Esophagus muscularis mucosa (tissue), 4 donors: ENCODE measurements at places on chromosomes 13 and 19.

- DNase-seq = no peak
Measured at GRCh38 chr13:79987761-79988160, 353.2 kb downstream of the SPRY2 start.

- no peak for DNase-seq
Measured at GRCh38 chr19:7788178-7788932, 25.3 kb downstream of the CLEC4M start.

DNA sequence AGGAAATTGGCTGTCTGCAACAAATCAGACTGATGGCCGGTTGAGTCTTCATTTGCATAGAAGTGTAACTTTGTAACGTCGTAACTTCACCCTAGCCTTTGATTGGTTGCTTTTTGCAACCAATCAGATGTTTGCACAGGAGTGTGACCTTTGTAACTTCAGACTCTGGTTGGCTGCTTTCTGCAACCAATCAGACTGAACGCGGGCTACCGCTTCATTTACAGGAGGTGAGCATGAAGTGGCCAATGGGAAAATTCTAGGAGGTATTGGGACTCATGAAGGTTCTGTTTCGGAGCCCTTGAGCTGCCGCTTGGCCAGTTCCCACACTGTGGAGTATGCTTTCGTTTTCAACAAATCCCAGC is 441 bp upstream of the ZNF559 start:
- DNase-seq = no peak

DNA sequence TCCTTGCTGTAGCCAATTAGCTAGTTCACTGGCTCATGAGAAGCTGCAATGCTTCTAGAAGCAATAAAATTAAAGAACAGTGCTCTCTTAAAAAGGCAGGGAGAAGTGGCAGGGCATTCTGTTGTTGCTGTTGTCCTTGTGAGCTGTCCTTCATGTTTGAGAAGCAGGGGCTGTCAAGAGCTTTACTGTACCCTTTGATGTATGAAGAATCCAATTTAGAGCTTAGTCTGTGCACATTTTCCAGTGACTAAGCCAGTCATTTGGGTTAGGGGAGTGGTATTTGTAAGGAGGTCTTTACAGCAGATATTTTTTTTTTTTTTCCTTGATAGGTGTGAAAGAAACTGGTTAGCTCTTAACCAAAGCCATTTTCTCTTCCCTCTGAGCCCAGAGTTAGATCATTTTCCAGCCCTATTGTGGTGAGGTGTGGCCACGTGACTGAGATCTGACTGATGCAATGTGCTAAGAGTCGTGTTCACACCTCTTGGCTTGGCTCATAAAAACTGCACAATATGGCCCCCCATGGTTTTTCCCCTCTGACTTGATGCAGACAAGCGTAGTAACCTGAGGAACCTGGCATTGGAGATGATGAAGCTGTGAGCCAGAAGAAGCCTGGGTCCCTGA is 309.6 kb upstream of the TMTC4 start:
- DNase-seq = no peak

- no peak for DNase-seq
Measured at GRCh38 chr13:73556902-73557301, 498.1 kb downstream of the KLF5 start.

- DNase-seq = no peak
Measured at GRCh38 chr13:60453490-60453889, 56.5 kb downstream of the TDRD3 start.

GRCh38 chr19:35915443-35915842 is 7.3 kb upstream of the TYROBP start:
- DNase-seq = no peak

DNA sequence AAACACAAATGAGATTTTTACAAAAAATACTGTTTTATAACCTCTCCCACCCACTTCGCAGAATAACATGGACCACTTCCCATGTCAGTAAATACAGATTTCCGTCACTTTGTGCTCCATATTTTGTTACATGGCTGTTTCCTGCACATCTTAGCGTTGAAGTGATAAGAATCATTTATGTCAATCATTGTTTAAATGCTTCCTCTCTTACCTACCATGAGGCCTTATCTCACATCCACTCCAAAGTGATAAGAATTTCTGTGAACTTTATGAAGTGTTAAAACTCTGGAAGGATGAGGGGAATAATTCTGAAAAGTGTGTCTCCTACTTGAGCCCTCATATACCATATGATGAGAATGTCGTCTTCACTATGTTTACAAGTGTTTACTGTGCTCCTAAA is 36.6 kb upstream of the IL17D start:
- DNase-seq = no peak

DNA sequence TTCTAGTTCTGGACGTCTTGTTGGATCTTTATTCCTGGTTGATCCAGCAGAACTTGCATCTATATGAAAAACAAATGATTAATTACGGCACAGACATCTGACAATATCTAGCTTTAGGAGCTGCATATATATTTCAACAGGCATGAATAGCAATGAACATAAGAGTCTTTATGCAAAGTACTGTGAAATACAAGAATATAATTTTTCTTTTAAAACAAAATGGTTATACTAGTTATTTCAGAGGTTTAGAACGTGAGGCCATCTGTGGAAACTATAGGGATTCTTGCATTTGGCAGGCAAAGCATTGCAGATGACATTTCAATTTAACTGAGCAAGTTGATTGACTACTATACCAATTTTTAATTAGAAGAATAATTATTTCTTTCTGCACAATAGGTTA is 40.5 kb downstream of the EFNB2 start:
- no peak for DNase-seq

GRCh38 chr19:38274739-38275138 is 10.4 kb downstream of the SPINT2 start:
- DNase-seq = no peak

GRCh38 chr19:12801466-12802266 is at the start of the genes PRDX2 and THSD8:
PRDX2 (minus strand) TSS chr19:12801800; CDS start chr19:12801261, 539 bp downstream.
THSD8 (plus strand) TSS chr19:12802069; CDS start chr19:12802072, 3 bp downstream.
- no peak for DNase-seq

DNA sequence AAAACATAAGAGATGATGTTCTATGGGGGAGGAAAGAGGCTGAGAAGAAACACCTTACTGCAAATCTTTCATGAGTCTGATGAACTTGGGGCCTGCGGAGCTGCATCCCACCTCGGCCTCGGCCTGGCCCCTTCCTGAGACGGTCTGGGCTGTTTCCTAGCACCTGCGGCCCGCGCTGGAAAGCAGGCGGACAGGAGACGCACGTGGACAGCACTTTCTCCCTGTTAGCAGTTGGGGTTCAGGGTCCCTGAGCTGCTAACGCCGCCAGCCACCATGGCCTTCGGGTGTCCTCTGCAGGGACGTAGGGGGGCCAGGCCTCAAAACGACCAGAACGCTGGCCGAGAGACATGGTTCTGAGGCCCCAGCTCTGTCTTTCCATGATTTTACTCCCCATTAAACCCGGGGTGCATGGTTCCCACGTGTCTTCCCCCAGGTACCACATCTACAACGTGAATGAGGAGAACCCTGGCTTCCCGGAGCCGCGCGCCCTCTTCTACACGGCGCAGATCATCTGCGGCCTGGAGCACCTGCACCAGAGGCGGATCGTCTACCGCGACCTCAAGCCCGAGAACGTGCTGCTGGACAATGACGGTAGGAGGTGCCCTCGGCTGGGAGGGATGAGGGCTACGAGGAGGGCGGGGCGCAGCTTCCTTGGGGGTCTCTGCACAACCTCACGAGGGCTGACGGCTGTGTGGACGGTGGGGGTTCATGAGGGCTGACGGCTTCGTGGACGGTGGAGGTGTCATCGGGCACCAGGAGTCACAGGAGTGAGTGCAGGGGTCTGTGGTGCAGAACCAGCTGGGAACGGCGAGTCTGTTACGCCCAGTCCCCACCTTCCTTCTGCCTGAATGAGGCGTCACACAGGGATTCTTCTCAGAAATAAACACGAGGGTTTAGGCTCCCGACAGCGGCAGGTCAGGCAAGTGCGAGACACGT is 4.3 kb downstream of the GRK1 start:
- DNase-seq = no peak

DNA sequence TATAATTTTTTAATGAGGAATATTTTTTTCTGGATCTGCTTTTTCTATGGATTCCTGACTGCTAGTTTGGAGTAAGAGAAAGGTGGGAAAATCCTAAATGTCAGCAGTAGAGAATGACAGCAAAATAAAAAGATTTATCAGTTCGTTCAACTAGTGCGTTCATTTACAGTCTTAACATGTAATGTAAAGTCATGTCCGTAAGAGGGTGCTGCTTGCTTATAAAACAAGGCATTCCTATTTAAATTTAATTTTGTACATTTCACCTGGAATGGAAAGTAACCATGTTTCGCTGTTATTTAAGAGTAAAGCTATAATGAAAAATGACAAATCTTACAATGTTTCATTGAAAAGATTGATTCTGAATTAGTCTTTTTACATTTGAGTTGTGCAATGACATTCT is 76.6 kb downstream of the ZMYM2 start:
- no peak for DNase-seq

DNA sequence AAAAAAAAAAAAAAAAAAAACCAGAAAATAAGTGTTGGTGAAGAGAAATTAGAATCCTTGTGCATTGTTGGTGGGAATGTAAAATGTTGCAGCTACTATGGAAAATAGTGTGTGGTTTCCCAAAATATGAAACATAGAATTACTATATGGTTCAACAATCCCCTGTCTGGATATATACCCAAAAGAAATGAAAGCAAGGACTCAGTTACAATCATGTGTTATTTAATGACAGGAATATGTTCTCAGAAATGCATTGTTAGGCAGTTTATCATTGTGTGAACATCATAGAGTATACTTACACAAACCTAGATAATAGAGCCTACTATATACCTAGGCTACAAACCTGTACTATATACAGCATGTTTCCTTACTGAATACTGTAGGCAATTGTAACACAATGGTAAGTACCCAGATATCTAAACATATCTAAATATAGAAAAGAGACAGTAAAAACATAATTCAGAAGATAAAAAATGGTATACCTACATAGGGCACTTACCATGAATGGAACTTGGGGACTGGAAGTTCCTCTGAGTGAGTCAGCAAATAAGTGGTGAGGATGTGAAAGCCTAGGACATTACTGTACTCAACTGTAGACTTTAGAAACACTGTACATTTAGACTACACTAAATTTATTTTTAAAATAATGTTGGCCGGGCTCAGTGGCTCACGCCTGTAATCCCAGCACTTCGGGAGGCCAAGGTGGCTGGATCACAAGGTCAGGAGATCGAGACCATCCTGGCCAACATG is 25.7 kb upstream of the SLC7A1 start:
- no peak for DNase-seq

GRCh38 chr19:34366738-34367623 is 2.0 kb downstream of the GPI start:
- DNase-seq = no peak

- no peak for DNase-seq
Measured at GRCh38 chr19:32041681-32042292, 303.6 kb upstream of the ZNF507 start.

DNA sequence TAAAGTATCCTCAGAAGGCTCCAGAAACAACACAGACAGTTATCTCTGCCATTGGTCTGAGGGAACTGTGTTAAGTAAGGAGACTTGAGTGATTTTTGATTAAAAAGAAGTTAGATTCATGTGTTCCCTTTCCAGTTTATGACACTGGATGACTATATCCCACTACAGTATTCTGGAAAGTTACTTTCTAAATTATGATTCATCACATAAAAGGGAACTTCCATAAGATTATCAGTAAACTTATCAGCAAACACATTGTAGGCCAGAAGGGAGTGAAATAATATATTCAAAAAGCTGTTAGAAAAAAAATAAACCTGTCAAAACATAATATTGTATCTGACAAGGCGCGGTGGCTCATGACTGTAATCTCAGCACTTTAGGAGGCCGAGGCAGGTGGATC is 700.0 kb downstream of the SLITRK6 start:
- DNase-seq = no peak

- DNase-seq = no peak
Measured at GRCh38 chr13:105778196-105778595, 757.3 kb downstream of the EFNB2 start.

DNA sequence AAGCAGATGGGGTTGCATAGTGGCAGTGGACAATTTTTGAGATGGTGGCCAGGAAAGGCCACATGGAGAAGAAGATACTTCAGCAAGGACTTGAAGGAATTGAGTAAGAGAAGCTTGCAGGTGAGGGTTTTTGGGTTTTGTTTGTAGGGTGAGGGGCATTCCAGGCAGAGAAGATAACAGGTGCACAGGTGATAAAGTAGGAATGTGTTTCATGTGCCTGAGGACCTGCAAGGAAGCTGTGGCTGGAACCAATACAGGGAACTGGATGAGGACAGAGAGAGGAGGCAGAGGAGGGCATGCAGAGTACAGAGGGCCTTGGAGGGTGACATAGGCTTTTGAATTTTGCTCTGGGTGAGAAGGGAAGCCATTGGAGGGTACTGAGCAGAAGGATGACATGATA is 314.5 kb downstream of the KLF12 start:
- no peak for DNase-seq

DNA sequence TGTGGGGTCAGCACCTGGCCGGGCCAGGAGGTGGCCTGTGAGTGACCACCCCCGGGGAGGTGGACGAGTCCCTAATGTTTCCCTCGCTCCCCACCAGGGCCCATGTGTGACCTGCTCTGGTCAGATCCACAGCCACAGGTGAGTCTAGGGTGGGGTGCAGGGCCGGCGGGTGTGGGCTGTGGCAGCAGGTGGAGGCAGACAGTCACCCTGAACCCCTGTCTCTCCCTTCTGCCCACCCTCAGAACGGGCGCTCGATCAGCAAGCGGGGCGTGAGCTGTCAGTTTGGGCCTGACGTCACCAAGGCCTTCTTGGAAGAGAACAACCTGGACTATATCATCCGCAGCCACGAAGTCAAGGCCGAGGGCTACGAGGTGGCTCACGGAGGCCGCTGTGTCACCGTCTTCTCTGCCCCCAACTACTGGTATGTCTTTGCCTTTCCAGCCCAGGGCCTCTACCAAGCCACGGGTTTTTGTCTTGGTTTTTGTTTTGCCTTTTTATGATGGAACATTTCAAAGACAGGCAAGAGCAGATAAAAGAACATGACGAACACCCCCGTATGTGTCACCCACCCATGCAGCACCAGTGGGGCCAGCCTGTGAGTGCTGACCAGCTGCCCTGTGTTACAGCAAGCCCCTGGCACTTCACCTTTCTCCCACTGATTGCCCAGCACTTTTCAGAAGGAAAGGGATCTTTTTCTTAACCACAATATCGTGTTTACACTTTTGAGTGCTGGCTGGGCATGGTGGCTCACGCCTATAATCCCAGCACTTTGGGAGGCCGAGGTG is 24.9 kb downstream of the CCDC8 start:
- no peak for DNase-seq
